ENCODE measurements at places on chromosomes 1 and 21.

DNA sequence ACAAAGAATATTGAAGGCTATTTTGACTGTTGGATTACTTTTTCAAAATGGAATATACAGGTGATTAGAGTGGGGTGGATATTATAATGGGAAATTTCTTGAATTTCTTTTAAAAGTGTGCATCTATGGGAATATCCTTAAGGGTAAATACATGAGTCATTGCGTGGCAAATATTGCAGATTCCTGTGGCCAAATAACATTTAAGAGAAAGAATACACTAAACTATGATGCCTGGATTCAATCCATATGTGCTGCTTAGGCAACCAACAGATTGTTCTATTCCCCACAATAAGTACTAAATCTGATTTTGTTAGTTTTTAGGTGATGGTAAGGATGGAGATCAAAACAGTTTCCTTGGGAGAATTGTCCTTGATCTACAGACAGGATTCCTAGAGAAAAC, 119.5 kb downstream of the HMCN1 start:
- no peak for DNase-seq

GRCh38 chr21:39900491-39900890, 33.3 kb downstream of the PCP4 start:
- no peak for DNase-seq

DNA sequence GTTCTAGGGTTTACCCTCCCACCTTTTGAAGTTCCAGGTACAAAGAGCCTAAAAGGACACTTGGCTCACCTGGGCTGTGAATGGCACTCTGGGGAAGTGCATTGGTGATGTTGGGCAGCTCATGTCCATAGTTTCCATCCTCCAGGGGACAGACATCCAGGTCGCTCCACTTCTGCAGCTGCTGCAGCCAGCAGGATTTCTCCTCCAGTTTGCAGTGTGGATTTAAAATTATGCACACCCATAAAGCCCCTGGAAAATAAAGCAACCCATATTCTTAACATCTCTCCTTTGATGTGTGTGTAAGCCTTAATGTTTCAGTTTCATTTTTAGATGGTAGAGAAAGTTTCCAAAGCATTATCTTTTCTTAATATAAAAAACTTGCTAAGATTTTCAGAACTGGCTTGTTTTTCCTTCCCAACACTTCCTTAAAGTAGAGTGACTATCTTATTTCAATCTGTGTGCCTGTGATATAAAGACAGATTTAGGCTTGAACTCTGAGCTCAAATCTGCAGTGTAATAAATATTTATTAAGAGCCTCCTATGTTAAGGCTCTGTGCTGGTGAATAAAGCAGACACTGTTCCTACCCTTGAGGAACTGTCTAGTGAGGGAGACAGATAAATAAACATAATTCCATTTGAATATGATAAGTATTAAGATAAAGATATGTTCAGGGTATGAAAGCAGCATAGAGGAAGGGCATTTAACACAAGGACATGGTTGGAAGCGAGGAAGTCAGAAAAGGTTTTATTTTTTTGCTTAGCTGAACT, 39.1 kb downstream of the UROD start:
- no peak for DNase-seq

DNA sequence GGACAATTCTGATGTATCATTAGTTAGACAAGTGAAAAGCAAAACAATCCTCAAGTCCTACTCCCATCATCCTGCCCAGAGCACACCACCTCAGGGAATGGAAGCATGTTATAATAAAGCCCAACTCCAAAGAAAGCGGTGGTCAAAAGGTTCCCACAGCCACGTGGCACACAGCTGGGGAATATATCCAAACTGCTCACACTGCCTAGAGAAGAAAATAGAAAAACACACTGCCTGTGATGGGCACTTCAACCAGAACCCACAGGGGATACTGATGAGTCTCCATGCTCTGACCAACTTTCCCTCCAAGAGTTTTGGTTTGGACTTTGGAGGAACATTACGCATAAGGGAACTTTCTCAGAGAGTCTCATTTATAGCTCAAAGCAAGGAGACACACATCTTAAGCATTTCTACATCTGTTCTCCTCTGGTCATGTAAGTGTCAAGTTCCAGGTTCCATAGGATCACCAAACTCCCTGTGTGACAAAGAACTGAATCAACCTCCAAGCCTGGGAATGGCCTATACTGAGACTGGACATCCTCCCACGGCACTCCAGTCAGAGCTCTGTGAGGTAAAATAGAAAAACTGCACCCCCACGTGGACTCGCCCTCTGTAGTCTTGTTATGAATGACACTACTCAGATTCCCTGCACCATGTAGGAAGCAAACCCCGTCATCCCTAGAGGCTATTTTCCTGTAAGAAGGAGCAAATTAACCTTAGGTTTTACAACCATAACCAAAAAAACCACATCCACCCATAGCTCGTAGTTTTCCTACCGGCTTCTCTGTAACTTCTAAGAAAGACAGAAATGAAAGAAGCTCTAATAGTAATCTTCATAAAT, 12.2 kb downstream of the DSTYK start:
- DNase-seq = peak; percentile 31

DNA sequence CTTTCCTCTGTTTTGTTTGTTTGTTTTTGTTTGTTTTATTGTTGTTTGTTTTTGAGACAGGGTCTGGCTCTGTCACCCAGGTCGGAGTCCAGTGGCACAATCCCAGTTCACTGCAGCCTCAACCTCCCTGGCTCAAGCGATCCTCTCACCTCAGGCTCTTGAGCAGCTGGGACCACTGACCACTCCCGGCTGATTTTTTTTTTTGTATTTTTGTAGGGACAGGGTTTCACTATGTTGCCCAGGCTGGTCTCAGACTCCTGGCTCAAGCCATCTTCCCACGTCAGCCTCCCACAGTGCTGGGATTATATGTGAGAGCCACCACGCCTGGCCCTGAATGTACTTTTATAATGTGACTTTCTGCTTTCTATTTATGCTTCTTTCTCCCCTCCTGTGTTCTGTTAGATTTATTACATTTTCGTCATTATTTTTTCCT, 5.0 kb upstream of the CALML6 start:
- DNase-seq = no peak

GRCh38 chr21:38658511-38658910, 147.2 kb upstream of the ETS2 start:
- DNase-seq = no peak

- no peak for DNase-seq
These were observed 227.2 kb downstream of the OLFM3 start for GRCh38 chr1:101769520-101769919.

DNA sequence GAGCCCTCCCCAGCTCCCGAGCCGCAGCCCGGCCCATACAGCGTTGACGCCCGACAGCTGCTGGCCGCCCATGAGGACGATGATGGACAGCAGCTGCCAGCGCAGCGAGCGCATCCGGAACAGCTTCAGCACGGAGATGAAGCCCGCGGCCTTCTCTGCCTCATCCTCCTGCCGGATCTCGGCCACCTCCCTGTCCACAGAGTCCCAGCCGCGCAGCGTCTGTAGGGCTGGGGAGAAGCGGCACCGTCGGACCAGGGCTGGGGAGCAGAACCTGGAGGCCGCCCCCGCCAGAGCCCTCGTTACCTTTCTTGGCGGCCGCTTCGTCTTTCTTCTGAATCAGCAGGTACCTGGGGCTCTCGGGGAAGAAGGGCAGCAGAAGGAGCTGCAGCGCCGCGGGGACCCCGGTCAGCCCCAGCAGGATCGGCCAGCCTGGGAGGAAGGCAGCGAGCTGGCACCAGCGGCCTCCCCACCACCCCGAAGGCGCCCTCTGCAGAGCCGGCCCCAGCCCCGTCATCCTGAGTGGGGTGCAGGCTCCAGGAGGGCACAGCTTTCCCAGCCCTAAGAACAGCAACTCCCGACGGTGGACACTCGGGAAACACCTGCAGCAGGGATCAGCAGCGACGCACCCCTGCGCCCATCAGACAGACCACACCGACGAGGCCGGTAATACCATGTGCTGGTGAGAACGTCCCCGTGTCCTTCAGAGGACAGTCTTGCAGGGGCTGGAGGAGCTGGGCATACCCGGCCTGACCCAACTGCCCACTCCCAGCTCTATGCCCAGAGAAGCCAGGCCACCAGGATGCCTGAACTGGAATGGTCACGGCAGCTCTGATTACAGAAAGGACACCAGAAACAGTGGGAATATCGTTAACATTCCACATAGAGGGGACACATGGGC, 13.8 kb upstream of the SLC2A7 start:
- no peak for DNase-seq

DNA sequence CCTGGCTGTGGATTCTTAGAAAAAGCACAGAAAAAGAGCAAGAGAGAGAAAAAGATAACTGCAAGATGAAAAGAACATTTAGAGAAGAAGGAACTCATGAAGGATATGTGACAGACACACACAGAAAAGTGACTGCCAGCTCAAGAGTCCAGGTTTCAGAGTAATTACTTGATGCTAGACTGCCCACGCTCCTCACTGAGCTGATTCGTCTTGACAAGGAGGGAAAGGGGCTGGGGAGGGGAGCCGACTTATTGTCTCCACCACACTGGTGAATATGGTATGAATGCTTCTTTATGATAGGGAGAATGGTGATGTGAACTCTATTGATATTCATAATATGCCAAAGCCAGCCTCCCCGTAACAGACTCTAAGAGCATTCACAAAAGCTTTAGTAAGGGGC, 140.4 kb downstream of the BRINP2 start:
- DNase-seq = no peak

DNA sequence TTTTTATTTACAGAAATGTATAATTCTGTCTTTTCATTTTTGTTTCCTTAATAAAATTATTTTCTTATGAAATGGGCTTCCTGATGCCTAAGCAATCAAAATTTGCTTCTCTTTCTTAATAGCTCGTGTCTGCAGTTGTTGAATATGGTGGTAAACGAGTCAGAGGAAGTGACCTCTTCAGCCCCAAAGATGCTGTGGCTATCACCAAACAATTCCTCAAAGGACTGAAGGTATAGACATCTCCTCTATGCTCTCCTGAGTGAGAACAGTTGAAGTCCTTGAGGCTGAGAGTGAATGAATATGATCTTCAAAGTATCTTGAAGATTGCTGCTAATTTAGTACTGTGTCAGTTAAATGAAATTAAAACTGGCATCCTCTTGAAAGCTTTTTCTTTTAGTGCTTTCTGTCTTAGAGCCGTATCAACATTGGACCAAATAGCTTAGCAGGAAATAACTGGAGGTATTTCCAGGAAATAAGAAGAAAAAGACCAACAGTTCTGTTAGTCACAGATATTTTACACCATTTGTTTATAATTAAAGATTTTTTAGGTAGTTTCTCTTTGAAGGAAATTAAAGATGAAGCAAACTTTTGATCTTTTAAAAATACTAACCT, 24.7 kb downstream of the VPS45 start:
- no peak for DNase-seq

GRCh38 chr1:8752411-8752810, 65.0 kb downstream of the RERE start:
- no peak for DNase-seq

DNA sequence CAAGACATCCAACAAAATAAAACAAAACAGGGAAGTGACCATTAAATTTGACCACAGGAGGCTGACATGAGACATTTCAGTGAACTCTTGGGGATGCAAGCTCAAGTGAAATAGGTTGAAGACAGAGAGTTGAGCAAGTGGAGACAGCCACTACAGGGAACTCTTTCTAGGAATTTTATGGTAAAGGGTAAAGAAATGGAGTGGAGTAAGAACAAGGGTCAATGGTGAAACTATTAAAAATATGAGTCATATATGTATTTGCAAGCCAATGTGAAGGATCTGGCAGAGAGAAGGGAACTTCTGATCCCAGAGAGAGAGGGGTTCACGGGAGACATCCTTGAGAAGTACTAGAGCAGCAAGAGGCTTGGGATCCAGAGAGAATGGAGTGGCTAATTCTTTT, 9.1 kb upstream of the TRABD2B start:
- no peak for DNase-seq

DNA sequence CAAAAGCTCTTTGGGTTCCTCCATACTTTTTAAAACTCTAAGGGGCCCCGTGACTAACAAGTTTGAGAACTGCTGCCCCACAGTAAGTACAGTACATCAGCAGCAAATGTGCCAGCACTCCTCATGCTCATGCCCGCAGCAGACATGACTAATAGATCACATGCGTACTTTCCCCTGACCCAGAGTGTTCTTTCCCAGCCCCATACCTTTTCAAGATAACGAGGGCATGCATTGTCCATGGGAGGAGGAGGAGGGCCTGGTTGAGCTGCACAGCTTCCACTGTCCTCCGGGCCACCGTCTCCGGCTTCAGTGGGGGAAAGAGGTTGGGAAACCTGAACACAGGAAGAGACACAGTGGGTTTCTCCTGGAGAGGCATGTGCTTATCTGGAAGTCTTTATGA, 45.5 kb downstream of the DHRS3 start:
- DNase-seq = no peak

- no peak for DNase-seq
These were observed 41.6 kb upstream of the TMEM52 start for GRCh38 chr1:1960480-1961196.

DNA sequence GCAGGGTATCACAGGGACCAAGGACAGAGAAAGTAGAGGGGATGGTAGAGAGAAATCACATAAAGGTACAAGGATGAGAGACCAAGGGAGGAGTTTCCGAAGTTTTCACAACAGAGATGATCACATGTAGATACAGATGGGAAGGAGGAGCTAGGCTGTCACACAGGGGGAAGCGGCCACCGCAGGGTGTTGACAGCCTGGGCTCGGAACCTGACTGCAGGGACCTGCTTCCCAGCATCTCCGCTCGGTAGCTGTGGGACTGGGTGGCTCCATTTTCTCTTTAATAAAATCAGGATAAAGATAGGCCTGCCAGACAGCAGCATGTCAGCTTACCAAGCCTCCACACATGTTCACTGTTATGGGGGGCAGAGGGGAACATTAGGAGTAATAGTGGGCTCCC, 32.3 kb downstream of the CDCA8 start:
- no peak for DNase-seq

DNA sequence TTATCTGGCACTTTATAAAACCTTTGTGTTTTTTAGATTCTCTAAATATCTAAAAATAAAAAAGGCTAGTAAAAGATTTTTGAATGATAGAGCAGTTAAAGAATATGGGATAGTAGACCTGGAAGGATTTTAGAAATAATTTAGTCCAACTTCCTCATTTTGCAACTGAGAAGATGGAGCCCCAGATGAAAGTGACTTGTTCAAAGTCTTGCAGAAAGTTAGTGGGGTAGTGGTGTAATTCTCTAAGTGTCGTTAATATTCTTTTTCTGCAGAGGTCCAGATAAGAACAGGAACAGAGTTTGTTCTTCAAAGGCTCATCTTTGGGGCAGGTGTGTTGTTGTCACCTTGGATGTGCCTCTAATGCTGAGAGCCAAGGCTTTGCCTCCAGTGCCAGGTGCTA, 159.5 kb downstream of the DISC1 start:
- no peak for DNase-seq

DNA sequence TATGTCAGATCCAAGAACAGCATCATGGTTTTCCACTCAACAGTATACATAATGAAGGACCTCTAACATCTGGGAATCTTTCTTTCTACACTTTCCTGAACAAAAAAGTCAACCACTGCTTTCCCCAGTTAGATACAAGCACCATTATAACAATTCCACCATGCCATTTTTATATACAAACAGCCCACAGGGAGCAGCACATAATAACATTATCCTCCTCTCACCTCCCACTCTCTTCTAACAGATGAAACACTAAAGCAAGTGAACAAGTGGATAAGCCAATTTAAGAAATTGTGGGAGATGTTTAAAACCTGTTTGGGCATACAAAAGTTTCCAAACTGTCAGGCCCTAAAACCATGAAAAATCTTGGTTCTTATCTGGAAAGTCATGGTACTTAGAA, 29.4 kb upstream of the PRRC2C start:
- no peak for DNase-seq
